SHP77 (cell line): ENCODE measurements at places on chromosomes 6 and 20.

DNA sequence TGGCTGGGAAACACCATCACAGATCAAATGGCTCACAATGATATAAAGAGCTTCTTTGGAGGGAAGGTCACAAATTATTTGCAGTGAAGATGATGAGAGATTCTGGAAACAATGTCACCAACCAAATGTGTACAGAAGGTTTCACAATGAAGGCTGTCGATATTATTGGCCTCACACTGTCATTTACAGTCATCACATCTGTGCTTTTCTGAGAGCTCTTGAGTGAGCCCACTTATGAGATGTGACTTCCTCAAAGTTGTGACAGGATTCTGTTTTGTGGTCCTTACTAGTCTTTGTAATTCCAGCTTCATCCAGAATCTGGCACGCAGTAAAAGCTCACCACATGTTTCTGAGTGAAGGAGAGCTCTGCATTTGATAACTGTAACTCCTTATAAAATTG, 133.6 kb downstream of the LMBRD1 start:
- DNase-seq = no peak

DNA sequence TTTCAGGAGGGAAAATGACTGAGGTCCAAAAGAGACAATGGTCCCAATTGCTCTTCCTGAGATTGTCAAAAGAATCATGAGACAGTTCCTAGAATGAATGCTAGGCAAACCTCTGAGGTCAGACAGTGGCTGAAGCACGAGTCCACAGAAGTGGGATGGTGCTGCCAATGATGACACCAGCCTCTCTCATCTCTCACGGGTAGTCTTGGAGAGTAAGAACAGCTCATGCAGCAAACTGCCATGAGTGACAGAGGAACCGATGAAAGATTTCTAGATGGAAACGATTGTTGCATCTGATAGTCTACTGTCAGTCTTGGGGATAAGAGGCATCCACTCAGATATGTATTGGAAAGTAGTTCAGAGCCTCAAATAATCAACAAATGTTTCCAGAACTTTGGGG, 188.7 kb downstream of the SLC24A3 start:
- DNase-seq = no peak

GRCh38 chr6:23537828-23538227, 588.2 kb upstream of the NRSN1 start:
- DNase-seq = no peak

DNA sequence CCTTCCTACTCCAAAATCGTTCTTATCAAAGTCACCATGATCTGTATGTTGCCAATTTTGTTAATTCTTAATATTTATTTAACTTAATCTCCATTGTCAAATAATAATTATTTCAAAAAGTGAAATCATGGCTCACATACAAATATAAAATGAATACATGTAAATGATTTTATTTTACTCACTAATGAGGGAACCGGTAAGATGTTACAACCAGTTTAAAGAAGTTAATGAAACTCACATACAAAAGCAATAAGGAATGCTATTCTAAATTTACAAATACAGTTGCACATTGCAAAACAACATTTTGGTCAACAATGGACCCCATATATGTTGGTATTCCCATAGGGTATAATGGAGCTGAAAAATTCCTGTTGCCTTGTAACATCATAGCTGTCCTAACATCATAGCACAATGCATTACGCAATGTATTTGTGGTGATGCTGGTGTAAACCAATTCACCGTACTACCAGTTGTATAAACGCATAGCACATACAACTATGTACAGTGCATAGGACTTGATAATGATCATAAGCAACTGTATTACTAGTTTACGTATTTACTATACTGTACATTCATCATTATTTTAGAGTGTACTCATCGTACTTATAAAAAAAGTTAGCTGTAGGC, 6.5 kb upstream of the SLC22A16 start:
- DNase-seq = no peak

DNA sequence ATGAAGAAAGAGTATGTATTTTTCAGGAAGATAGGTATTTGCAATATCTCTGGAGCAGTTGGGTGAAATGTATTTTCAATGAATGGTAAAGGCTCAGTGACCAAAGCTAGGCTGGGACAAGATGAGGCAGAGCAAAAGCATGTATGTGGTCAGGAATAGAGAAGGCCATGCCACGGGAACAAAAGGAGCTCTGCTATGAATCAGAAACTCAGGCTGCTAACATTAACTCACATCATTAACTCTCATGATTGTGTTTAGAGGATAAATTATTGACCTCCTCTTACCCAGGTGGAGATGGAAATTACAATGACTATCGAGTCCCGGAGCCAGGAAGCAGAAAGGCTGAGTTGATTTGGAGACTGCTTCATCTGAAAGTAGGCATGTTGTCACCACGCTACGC, 220.2 kb downstream of the FUT9 start:
- DNase-seq = no peak

GRCh38 chr20:37528446-37529213, 954 bp upstream of the BLCAP start:
- DNase-seq = no peak

GRCh38 chr6:52984247-52984646, 10.8 kb downstream of the GSTA4 start:
- no peak for DNase-seq

DNA sequence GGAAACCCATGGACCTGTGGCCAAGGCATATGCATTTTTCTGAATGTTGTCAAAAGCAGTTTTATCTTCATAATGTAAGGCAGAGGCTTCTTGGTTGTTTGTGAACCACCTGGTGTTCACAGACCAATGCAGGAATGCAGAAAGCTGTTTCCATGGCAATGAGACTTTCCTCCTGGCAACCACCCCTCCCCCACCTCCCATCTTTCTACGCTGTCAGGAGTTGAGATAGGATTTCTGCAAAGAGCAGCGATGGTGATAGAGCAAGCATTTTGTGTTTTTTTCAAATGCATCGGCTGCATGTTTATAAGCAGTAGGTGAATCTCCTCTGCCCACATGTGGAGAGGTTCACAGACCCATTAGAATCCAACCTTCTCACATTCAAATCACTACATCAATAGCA, 114.1 kb upstream of the SMLR1 start:
- DNase-seq = no peak

DNA sequence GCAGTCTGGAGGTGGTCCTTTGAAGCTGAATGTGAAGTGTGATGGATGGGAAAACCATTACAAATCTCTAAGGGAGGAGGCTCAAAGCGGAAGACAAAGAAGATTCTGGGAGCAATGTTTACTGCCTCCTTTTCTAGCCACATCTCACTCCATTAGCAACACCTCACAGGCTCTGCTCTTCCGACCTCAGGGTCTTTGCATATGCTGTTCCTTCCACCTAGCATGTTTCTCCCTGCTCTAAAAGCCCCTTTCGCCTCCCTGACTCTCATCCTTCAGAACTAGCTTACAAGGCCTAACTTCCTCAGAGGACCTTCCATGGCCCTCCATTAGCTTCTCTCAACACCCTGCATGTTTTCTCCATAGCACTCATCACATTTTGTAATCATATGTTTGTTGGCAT, 4.6 kb upstream of the TCP11 start:
- no peak for DNase-seq

DNA sequence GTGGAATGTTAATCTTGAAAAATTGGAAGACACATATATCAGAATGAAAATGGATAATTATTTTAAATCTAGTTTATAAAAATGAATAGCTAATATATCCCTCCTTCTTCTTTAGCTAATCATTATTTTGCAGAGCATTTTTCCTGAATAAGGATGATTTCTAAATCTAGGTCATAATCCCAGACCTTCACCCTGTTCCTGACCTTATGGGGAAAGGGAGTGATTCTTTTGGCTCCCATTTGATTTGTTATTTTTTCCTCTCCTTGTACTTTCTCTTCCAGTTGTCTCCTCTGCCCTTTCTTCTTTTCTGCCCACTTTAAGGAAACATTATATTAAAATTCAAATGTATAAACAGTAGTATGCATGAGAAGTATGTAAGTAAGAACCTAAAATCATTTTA, 190.1 kb downstream of the MTFR2 start:
- DNase-seq = no peak

DNA sequence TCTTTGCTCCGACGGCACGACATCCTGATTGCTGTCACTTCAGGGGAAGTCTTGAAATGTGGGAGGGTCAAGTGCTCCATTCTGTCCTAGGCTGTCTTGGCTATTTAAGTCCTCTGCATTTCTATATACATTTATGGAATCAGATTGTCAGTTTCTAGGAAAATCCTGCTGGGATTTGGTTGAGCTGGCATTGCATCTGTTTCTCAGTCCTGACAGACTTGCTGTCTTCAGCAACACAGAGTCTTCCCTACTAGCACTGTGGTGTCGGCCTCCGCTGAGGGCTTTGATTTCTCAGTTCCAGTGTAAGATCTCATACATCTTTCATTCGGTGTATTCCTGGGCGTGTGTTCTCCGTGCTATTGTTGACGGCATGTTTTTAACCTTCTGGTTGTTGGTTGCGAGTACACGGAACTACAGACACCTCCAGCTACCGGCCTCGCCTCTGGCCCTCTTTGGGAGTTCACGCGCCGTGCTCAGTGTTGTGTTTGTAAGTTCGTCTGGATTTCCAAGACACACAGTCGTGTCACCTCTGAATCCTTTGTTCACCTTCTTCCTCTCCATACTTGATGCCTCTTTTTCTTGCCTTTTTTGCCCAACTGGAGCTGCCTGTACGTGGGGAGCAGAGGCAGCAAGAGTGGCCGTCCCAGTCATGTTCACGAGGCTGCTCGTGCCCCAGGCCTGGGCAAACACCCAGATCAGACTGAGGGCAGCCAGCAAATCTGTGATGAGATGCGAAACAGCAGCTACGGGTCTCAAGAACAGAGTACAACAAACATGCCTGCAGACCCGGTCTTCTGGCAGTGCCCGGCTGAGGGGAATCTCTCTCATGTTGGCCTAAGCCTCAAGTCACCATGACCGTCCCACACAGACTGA, 92.8 kb downstream of the TAF4 start:
- no peak for DNase-seq

GRCh38 chr6:134424798-134425170, 106.9 kb upstream of the SGK1 start:
- no peak for DNase-seq

DNA sequence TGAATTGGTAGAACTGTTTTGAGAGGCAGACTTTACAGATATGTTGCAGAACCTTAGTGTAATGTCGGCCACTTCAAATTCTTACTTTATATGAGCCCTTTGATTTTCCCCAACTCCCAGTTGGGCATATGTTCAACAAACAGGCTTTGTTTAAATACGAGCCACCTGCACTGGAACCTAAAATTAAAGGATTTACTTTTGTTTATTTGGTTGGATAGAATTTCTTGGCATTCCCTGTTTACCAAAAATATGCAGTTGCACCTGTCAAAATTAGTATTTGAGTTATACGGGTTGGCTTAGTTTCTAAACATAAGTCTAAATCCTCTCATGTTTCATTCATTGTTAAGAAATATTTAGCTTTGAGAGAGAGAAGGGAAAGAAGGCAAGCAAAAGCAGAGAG, 2.4 kb upstream of the GLYATL3 start:
- DNase-seq = no peak

DNA sequence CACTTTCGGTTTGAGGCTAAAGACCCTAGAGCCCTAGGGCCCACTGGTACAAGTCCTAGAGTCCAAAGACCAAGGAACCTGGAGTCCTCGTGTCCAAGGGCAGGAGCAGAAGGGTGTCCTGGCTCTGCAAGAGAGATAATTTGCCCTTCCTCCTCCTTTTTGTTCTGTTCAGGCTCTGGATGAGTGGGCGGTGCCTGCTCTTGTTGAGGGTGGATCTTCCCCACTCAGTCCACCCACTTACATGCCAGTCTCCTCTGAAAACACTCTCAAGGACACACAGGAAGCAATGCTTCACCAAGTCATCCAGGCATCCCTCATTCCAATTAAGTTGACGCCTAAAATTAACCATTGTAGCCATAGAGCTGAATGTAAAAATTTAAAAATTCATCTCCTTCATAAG, 102.1 kb downstream of the UST start:
- DNase-seq = no peak

GRCh38 chr20:24866742-24867141, 82.3 kb upstream of the CST7 start:
- no peak for DNase-seq

DNA sequence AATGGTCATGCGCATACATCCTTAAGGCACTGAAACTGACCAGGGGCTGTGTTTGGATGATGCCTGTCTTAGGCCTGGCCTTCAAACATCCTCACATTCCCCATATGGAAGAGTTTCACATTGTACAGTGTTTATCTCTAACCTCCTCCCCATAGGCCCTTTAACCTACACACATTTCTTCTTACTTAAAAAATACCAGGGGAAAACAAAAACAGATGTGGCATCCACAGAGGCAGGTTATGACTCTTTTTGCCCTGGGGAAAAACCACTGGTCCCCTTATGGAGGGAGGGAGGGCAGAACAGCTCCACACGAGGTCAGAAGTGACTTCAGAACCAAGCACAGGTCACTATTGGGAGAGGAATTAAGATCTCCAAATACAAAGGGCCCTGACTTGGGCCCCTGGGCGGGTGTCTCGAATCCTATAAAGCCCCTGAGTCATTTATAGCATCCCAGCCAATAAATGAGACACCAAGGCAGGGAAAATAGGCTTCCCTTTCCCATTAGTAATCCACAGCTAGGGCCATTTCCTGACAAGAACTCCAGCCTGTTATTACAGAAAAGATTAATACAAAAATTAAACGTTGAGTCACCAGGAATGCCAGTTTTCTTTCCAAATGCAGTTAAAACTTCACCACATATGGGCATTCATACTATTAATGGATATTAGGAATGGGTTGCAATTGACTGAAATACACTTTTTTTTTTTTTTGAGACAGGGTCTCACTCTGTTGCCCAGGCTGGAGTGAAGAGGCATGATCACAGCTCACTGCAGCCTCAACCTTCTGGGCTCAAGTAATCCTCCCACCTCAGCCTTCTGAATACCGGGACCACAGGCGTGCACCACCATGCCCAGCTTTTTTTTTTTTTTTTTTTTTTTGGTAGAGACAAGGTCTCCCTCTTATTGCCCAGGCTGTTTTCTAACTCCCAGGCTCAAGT, 107.2 kb downstream of the ATP9A start:
- DNase-seq = no peak

DNA sequence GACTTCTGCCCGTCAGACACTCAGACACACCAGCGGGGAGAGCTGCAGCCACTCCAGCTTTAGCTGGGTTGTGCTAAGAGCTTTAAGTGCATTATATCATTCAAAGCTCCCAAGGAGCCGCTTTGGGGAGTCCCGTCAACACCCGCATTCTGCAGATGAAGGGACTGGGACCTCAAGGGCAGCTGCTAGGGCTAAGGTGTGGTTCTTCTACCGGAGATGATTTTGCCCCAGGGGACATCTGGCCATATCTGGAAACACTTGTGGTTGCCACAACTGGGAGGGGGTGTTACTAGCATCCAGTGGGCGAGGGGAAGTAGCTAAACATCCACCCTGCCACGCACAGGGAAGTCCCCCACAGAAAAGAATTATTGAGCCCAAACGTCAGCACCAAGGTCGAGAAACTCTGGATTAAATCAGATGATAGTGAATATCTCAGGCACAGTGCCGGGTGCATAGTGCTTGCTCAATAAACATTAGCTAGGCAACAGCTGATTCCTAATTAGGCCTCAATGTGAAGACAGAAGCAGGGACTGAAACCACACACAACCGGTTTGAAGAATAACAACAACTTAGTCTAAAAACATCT, 29.6 kb downstream of the PMEPA1 start:
- no peak for DNase-seq
